Thoracic aorta (tissue), 2 donors: ENCODE measurements at places on chromosomes 5 and 9.
A peak's percentile ranks its signal among the peaks of the same experiment; 100 is the strongest.

DNA sequence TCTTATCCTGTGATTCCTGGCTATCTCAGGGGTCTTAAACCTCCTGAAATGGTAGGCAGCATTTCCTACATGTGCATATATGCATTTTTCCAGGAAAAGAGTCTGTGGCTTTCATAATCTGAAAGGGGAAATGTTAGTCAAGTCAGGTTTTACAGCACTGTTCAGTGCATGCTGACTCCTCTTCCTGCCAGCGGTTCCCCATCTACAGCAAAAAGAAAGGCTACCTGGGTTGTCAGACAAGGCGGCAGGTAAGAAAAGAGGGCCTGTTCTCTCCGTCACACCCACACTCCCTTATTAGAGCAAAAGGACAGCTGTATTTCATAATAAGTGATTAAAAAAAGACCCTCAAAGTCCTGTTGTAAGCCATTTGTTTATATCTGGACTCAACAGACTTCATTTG lies 4.3 kb upstream of the SPATA6L start:
- DNase-seq: no peak

DNA sequence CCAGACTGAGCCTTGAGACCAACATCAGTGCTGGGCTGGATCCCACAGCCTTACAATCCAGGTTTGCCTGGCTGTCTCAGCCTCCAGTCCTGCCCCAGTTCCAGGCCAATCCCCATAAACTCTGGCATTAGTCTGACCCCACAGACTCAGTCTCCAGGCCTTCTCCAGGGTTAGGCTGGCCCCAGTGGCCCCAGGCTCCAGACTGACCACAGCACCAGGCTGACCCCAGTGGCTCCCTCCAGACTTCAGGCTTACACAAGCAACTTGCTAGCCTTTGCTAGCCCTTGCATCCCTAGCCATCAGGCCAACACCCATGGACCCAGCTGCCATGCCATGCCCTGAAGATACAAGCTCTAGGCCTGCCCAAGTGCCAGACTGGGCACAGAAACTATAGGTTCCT lies 1326.0 kb upstream of the C9orf72 start:
- no peak for DNase-seq

GRCh38 chr5:12114075-12114474 lies 209.8 kb upstream of the CTNND2 start:
- DNase-seq: no peak

DNA sequence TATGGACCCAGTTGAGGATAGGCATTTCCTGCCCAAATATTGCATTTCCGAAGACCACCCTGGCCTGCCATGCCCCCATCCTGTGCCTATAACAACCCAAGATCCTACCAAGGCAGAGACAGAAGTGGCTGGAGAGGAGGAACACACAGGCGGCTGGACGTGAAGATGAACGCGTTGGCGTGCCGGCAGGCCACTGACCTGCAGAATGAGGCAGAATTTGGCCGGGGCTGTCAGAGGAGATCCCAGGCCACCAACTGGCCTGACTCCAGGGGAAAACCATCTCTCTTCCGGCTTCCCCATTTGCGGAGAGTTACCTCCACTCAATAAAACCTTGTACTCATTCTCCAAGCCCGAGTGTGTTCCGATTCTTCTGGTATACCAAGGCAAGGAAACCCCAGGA lies 1507.5 kb downstream of the EFNA5 start:
- no peak for DNase-seq

- no peak for DNase-seq
Observed at GRCh38 chr5:165188556-165189175, 1683.2 kb downstream of the MAT2B start.

- no peak for DNase-seq
Observed at GRCh38 chr9:93645149-93645889, 68.9 kb downstream of the PHF2 start.

- DNase-seq: no peak
Observed at GRCh38 chr5:149618581-149619248, 37.4 kb downstream of the ARHGEF37 start.

DNA sequence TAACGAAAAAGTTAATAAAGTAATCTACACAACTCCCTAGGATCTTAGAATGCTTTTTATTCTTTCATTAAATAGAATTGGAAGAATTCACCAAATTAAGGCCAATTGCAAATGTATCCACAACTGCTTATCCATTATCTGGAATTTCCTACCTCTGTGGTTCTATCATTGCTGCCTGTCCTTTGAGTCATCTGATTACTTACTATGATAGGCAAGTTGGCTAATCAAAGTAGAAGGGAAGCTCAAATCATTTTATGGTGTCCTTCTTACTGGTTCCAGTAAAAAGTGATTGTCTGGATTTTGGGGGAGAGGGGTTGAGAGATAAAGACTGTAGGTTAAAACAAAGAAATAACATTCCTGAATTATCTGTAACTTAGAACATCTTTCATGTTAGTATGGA lies 161.4 kb upstream of the GNA14 start:
- no peak for DNase-seq

DNA sequence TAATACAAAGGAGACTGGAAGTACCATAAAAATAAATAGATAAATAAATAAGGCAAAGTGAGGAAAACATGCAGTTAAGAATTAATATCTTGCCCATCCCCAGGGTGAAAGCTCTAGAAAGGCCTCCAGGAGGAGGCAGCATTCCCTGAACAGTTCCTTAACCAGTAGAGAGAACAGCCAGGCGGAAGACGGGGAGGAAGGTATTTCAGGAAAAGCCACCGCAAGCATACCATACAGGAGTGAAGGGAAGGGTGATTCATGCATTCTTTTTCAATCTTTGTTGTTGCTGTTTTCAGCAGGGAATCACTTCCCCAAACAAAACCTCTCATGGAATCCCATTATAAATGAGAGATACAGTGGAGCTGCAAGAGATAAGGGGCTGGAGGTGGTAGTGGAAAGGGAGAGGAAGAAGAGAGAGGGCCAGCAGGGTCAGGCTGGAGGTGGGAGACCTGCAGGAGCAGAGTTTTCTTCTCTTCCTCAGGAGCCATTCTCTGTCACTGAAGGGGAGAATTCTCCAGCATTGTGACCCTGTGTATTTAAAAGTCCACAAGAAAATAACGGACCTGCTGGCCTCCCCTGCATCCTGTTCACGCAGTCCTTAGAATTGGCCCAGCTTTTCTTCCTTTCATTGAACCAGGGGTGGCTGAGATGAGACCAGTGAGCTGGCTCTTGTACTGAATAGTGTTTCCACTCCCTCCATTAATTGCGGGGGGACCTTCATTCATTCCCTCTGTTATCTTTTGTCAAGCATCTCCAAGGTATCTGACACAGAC lies 255.9 kb downstream of the FAM114A2 start:
- DNase-seq: no peak

DNA sequence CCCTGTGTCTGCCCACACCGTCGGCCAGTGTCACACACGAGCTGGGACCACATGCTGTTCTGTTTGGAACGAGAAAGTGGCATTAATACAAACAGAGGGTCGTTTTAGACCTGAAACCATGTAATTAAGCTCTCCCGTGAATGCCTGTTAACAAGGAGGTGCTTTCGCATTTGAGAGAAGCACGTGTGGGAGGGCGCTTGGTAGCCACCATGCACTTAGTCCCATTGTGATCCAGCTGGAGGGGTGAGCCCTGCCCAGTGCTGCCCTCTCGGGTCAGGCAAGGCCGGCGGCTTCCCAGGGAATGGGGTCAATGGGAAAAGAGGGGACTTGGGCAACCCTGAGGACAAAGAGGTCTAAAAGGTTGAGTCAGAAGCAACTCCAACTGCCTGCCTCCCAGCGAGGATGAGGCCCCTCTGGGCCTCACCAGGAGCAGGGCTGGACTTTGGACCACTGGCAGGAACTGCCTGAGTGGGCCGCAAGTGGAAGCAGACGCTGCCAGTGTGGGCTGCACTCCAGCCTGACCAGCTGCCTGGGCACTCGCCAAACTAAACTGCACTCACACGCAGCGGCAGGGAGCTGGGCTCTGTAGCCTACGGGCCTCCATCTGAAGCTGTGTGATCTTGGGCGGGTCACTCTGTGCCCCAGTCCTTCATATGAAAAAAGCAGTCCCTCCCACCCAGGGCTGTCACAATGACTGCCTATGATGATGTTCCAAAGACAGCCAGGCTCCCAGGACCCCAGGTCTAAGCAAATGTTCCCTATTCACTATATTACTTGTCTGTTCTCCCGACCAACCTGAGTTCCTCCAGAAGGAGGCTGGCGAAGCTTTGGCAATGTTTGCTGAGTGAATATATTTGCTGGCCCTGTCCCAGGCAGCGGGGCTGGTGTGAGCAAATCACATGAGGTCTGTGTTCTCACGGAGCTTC lies 195.7 kb downstream of the CDK5RAP2 start:
- no peak for DNase-seq

DNA sequence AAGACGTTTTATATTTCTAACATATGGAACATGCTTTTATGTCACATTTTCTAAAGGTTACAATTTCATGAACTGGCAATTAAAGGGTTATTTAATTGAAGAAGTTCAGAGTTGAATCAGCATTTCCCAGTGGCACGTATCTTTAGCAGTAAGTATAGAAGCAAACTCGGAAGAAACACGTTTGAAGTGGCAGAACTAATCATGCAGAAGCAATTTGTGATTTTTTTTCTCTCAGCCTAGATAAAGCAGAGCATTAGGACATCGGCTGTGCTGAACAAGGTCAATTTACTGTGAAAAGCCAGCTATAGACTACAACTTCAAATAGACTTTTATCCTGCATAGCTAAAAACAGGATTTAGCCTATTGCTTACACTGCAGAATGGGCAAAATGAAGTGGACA lies 104.7 kb downstream of the ISL1 start:
- no peak for DNase-seq

DNA sequence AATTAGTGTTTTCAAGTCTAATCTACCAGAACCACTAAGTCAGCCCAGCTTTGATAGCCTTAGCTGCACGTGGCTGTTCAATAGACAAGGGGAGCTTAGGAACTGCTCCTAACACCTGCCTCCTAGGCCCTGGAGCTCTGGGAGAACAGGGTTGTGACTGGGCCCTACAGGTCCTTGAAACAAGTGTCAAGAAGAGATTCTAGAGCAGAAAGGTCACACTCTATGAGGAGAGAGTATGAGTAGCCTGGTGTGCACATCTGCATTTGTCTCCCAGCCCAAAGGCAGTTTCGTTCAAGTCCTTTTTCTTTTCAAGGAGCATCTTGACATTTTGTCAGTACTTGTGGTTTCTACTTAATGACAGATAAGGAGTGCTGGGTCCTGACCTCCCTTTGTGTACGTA lies 206.1 kb downstream of the PRELID2 start:
- DNase-seq: no peak

DNA sequence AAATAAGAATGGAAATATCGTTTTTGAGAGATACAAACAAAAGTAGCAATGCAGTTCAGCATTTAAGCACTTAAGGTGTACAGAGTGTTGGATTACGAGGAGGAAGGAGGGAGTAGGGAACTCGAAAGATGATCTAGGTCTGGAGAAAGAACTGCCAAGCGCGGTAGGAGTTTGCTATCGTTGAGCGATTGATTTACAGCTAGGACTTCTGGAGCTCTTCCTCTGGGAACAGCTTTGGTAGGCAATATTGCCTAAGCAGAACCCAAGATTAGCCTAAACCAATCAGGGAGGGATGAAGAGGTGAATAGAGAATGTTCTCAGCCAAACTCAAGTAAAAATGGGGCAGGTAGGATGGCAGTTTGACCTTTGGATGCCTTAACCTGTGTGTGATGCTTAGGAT lies 965 bp downstream of the CLTA start:
- DNase-seq: no peak

DNA sequence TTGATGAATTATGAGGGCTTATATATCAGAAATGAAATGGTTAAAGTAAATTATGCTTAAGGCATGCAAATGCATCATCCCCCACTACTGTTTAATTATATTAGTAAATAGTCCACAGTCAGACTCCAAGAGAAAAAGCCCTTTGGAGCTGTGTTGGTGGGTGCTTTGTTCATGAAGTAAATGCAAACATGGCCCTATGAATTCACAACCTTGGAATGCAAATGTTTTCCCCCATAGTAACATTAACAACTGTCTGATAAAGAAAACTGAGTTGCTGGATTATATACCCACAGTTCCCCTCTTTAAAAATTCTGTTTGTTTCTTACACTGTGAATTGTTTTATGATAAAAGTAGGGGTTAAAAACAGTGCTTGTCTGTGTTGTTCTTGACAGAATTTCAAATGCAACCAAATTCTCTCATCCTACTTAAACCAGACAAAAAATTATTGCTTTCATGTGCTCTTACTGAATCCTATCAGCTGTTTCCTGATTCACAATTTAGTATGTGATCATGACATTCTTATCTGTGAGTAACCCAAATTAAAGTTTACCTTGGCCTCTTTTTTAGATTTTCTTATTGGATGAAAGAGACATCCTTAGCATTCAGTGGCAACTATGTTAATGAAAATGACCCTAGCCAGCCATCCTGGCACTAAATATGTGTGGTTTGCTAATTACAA lies 48.5 kb upstream of the SNCAIP start:
- no peak for DNase-seq

- peak; percentile 7 for DNase-seq
Observed at GRCh38 chr5:111143910-111144309, 51.8 kb downstream of the WDR36 start.

- DNase-seq: no peak
Observed at GRCh38 chr9:27497883-27498417, 26.1 kb upstream of the IFNK start.

GRCh38 chr5:88875341-88876234 lies 7.4 kb downstream of the MEF2C start:
- DNase-seq: no peak

- no peak for DNase-seq
Observed at GRCh38 chr5:96125231-96125891, 163.7 kb upstream of the ELL2 start.

GRCh38 chr9:130214776-130215340 lies 42.7 kb downstream of the NCS1 start:
- DNase-seq: no peak

DNA sequence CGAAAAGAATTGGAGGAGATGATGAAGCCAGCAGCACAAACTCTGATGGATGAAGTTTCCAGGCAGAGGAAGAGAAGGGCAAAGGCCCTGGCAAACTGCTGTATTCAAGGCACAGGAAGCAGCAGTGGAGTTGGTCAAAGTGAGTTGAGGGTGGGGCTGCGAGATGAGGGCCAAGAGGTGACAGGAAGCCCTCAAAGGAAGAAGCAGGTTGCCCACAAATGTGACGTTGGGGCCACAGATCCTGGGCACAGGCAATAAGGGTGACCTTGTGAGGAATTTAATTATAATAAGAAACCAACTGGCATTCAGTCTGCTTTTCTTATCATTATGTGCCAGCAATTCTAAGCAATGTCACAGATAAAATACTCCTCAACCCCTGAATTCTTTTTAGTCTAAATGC lies 261.8 kb downstream of the CTNND2 start:
- DNase-seq: no peak
